ENCODE measurements at places on chromosomes 11 and 22.
A peak's percentile ranks its signal among the peaks of the same experiment; 100 is the strongest.

DNA sequence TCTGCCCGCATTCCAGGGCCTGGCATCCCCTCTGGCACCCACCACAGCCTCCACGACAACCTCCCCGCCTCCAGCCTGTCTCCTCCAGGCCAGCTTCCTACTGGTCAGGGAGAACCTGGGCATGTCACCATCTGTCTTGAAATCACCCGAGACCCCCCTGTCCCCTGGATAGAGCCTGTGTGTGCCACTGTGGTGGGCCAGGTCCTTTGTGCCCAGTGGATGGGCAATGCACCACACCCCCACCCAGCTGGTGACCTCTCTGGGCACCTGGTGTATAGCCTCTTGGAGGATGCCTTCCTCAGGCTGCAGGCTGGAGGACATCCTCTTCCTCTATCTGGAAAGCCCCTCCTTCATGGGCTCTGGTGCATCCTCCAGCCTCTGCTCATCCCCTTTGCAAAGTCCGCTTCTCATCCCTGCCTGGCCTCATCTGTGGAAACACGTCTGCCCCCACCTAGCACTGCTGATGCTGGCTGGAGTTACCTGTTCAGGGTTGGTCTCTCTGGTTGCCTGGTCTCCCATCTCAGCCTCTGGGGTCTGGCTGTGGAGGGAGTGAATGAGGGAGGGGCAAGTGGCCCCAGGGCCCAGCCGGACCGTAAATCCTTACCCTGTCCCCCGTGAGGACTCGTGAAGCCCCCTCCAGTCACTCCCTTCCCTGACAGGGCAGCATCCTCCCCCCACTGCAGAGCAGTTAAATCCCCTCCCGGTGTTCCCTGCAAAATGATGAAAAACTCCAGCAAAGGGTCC lies 589.6 kb downstream of the TBC1D22A start:
- DNase-seq: no peak

DNA sequence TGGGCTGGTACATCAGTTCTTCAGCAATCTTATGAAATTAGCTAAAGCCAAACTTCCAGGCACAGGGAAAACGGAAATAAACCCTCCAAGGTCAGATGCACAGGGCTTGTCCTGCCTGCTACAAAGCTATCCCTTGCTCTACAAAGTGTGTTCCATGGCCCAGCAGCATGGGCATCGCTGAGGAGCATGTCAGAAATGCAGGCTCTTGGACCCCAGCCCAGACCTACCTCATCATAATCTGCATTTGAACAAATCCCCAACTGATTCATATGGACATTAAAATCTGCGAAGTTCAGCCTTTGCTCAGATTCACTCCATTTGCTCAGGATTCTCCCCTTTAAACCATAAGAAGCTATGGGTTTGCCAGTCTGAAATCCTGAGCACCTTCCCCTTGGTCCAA lies 129.7 kb upstream of the CSNK2A3 start:
- DNase-seq: no peak

DNA sequence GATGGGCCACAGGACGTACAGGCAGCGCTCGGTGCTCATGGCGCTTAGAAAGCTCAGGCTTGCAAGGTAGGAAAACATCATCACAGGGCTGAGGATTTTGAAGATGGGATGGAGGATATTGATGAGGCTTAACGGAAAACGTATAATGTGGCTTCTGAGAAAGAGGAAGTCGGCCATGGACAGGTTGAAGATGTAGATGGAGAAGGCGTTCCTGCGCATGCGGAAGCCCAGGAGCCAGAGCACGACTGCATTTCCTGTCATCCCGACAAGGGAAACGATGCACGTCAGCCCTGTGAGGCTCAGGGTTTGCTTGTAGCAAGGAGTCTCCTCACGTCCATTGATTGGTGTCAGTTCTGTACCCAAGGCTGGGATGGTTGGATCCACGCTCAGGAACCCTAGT lies 17.4 kb upstream of the MRGPRX1 start:
- no peak for DNase-seq

DNA sequence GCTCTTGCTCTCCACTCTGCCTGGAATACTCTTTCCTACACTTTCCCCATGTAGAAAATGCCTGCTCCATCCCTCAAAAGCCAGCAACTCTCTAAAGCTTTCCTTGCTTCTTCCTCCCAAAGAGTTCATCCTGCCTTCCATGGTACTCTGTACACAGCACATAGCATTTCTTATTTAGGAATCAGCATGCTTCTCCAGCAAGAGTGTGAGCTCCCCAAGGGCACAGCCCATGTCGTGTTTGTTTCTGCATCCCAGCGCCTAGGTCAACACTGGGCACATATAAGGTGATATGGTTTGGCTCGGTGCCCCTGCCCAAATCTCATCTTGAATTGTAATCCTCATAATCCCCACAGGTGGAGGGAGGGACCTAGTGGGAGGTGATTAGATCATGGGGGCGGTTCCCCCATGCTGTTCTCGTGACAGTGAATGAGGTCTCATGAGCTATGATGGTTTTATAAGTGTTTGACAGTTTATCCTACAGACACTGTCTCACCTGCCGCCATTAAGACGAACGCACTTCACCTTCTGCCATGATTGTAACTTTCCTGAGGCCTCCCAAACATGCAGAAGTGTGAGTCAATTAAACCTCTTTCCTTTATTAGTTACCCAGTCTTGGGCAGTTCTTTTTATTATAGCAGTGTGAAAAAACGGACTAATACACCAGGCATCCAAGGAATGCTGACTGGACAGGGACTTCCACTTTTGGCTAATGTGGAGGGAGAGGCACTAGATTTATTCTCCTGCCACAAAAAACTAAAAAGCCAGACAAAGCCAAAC lies 8.2 kb downstream of the VPS37C start:
- DNase-seq: no peak

DNA sequence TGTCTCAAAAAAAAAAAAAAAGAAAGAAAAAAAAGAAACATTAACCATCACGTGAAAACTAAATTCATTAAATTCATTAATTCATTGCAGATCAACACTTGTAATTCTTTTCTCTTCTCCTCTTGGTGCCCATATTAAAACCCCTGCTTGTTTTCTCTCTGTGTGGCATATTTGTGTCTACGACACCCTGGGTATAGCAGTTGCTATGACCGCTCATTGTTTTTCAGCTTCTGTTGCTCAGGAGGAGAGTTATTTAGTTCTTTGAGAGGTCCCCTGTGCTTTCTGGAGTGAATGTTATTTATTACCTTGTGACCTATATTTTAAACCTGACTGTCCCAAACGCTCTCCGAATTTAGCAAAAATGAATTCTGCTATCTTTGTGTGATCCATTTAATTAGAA lies 62.3 kb upstream of the CLMP start:
- no peak for DNase-seq

DNA sequence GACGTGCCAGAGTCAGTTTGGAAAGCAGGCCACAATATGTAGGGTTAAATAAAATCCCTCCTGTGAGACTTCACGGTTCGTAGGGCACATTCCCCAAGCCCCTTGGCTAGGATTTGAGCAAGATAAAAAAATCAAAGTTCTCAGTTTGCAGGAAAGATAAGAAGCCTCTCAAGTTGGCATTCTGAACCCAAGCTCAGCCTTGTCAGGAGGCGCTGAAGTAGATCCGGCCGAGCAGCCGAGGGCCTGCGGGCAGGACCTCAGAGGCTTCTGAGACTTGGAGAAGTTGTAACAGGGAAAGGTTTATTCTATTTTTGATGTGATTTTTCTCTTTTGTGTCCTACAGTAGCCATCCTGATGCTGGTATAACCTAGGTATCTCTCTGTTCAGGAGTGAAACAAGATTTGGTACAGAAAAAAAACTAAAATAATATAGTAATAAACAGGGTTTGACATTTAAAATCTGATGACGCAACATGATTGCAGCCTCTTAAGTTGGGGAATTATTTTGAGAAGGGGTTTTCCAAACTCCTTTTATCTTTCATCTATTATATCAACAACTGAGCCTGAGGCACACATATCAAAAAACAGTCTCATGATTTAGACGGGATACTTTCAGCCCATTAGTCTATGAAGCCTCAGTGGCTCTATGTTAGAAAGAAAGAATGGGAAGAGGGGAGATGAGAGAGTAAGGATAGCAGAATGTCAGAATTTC lies 10.1 kb downstream of the PATE2 start:
- no peak for DNase-seq

DNA sequence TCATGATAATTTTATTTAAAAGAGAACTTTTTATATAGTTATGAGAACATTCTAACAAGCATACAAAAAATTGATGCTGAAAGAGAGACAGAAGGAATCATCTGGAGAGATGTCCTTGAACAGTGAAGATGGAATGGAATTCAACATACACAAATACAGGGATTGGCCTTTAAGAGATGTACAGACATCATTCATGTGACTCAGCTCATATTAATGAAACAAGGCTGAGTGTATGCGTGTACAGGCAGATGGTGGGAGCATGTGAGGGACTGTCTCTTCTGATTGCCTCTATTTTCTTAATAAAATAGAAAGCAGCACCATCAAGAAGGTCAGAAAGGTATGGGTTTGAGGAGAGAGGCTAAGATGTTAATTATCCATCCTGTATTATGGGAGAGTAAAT lies 793.3 kb downstream of the CNTN5 start:
- DNase-seq: no peak

DNA sequence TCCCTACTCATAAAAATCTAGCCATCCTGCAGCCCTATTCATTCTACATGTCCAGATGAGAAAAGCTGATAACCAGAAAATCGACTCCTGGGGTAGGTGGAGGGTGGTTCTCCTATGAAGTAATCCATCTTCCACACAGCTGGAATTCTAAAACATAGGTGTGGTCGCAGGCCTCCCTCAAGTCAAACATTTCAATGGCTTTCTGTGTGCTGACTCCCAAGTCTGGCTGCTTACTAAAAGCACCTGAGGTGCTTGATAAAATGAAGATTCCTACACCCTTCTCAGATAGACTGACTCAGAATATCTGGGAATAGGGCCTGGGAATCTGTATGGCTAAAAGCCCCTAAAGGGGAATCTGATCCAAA lies 26.1 kb downstream of the IRAG1 start:
- DNase-seq: no peak

DNA sequence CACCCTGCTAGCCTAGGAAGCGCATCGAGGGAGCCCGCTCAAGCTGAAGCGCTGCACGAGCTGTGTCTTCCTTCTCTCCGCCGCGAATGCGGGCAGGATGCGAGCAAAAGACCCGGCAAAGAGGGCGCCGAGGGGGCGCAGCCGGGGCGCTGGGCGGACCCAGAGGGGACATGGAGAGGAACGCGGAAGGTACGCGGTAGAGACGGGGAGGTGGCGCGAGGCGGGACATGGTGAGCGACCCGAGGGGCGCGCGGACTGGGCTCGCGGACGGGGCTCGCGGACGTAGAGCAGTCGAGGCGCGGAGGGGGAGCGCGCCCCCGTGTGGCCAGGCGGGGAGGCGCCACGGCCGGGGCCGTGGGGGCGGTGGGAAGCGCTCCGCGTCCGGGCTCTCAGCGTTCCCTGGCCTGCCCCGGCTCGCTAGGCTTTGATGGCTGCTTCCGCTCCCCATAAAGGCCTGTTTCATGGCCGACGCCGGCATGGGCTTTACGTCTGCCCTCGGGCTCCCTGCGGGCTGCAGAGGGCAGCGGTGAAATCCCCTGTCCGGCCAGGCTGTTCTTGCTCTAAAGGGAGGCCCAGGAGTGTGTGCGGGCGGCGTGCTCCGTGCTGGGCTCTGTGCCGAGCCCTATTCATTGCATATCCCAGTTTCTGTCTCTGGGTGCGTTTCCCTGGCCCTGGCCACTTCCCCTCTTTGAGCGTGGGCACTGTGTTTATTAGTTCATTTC lies 31.2 kb upstream of the TRIM29 start:
- DNase-seq: peak; percentile 40

DNA sequence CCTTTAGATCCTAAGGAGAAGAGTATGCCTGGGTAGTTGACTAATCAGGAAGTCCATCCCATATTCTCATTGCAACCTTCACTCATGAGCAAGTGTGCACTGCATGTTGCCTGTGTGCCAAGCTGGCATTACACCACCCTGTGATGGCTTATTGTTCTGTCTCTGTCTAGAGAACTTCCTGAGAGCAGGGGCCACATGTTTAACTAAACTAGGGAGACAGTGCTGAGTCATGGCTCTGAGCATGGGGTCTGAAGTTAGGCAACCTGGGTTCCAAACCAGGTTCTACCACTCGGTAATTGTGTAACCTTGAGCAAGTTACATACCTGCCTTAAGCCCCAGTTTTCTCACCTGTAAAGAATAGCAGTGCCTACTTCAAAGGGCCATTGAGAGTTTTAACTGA lies 39.6 kb downstream of the CSNK2A3 start:
- DNase-seq: peak; percentile 6

- no peak for DNase-seq
Observed at GRCh38 chr11:69339041-69339733, 45.2 kb downstream of the MYEOV start.

- DNase-seq: no peak
Observed at GRCh38 chr11:10023212-10023611, 270.8 kb downstream of the SBF2 start.

DNA sequence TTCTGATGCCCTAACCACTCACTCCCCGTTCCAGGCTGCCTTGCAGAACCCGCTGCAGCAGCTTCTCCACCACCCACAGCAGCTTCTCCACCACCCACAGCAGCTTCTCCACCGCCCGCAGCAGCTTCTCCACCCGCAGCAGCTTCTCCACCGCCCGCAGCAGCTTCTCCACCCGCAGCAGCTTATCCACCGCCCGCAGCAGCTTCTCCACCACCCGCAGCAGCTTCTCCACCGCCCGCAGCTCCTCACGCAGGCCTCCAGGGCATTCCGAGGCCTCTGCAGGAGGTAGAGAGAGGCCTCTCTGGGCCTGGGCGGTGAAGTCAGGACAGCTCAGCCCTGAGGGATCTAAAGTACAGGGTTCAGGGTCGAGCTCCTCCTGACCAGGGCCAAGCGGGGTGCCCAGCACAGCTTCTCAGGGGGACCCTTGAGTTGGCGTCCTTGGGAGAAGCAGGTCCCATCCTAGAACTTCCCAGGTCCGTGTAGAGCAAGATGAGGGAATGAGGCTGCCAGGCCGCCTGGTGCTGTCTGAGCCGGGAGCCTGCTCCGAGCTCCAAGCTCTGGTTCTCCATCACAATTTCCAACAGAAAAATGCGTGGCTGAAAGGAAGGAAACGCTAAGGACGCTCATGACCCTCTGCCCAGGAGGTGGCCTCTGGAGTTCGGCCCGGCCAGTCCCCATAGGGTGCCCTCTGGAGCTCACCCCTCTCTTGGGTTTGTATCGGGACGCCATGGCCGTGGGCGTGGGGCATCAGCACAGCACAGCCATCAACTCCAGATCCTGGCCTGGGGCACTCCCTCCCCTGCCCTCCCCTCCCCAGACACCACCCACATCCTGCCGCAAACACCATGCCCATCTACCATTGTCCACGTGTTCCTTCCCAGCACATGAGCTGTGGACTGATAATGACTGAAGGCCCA lies 528.6 kb downstream of the BRD1 start:
- no peak for DNase-seq

DNA sequence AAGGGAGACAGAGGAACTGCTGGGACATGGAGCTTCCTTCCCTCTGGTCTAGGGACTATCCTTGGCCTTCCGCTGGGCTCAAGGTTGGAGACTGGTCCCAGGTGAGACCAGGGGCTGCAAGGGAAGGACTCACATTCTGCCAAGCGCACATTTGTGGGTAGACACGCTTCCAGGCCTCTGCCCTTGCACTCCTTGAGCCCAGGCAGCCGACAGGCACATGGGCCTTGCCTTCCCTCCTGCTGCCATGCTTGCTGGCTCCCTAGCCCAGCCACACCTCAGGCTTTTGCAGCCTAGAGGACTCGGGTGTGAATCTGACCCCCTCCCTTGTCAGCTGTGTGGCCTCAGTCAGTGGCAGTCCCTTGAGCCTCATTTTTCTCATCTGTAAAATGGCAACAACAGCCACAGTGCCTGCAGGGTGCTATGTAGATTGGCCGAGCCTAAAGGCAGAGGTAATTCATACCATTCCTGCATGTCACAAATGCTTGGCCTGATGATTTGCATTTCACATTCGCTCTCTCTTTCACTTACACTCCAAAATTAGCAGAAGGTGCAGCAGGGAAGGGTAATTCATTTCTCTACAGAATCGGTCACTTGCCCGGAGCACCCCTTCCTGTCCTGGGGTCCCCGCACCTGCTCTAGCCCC lies 57.6 kb upstream of the NECTIN1 start:
- DNase-seq: no peak
